Osteoblast (primary cell): ENCODE measurements at places on chromosomes 3 and 15. TPM values are rescaled to one million over a fixed set of nuclear protein-coding genes. Genes with fewer than 3 reads are reported as not detected.

GRCh38 chr3:95356764-95357501 is 1294.1 kb downstream of the NSUN3 start:
- no peak overlapping the region for H3K27ac ChIP-seq
- H3K36me3 ChIP-seq, result no peaks in the 10 kb centered on the region

NR1I2 gene
- total RNA-seq, result 0.36 TPM in 1 of 2 replicates, not detected in the other

DNA sequence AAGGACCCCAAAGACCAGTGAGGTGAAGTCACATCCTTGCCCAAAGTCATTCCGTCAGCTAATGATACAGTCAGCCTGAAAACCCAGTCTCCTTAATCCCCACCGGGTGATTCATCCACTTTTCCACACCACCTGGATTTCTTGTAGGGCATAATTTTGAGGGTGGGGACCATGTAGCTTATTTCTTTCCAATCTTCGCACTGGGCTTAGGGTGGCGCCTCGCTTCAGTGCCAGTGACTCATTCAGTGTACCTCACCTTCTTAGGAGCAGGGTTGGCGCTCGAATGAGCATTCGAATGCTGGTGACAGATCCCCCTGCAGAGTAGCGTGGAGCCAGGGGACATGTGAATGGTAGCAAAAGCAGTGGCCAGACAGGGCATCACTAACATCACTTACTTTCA is 24.0 kb downstream of the BMF start:
- no peak for DNase-seq
- H3K4me1 ChIP-seq, result peaks cover 25% of the 10 kb centered on the region
- H3K27ac ChIP-seq, result no peak overlapping the region
- no peaks in the 10 kb centered on the region for H3K27me3 ChIP-seq
- no peak overlapping the region for H3K4me3 ChIP-seq

GRCh38 chr3:42846685-42847522 is 28.8 kb downstream of the CYP8B1 start:
- H3K27me3 ChIP-seq, result peaks cover 12% of the 10 kb centered on the region
- H3K4me1 ChIP-seq, result no peaks in the 10 kb centered on the region
- no peak for DNase-seq
- no peaks in the 10 kb centered on the region for H3K36me3 ChIP-seq
- no peak overlapping the region for H3K4me3 ChIP-seq

DNA sequence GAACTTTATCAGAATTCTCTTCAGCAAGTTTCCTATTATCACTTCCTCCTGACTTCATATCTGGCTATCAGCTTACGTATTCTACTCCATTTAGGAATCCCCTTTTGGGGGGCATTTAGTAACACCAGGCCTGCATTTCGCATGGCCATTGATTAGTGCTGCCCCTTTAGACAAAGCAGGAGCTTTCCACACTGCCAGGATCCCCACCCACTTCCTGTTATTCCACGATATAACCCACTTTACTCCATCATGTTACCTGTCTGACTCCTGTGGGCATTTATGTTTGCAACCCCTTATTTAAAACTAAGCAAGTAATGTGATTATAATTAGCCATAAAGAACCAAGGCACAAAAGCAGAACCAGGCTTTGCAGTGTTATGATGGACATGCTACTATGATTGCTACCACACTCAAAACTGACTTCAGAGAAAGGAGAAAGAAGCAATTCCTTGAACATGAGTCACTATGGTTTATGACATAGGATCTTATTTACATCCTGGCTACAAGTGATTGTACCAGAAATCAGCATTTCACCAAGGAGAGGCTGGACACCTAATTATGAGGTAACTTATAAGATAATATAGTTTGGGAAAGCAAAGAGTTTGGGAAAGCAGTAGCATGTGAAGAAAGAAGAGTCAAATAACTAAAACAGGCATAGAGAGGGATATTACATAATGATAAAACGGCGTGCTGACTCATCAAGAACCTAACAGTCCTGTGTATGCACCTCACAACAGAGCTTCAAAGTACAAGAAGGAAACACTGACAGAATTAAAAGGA is 96.3 kb downstream of the IGSF11 start:
- no peak overlapping the region for H3K27ac ChIP-seq
- H3K4me1 ChIP-seq, result no peaks in the 10 kb centered on the region
- no peak overlapping the region for H3K4me3 ChIP-seq
- H3K27me3 ChIP-seq, result no peaks in the 10 kb centered on the region

TTLL13 gene
- under 0.01 TPM in 2 replicates for total RNA-seq

GRCh38 chr3:122937745-122938144 is 89.8 kb downstream of the SEMA5B start:
- no peak overlapping the region for H3K27ac ChIP-seq
- no peak overlapping the region for H3K4me3 ChIP-seq
- DNase-seq, result peak; percentile 5
- H3K4me1 ChIP-seq, result no peaks in the 10 kb centered on the region
- H3K27me3 ChIP-seq, result peaks cover 33% of the 10 kb centered on the region

GRCh38 chr3:61914276-61914675 is 352.9 kb downstream of the PTPRG start:
- H3K27me3 ChIP-seq, result no peaks in the 10 kb centered on the region
- no peaks in the 10 kb centered on the region for H3K36me3 ChIP-seq
- H3K4me3 ChIP-seq, result no peak overlapping the region
- DNase-seq, result no peak

SAMD7 gene
- total RNA-seq, result not detected in 2 replicates

DNA sequence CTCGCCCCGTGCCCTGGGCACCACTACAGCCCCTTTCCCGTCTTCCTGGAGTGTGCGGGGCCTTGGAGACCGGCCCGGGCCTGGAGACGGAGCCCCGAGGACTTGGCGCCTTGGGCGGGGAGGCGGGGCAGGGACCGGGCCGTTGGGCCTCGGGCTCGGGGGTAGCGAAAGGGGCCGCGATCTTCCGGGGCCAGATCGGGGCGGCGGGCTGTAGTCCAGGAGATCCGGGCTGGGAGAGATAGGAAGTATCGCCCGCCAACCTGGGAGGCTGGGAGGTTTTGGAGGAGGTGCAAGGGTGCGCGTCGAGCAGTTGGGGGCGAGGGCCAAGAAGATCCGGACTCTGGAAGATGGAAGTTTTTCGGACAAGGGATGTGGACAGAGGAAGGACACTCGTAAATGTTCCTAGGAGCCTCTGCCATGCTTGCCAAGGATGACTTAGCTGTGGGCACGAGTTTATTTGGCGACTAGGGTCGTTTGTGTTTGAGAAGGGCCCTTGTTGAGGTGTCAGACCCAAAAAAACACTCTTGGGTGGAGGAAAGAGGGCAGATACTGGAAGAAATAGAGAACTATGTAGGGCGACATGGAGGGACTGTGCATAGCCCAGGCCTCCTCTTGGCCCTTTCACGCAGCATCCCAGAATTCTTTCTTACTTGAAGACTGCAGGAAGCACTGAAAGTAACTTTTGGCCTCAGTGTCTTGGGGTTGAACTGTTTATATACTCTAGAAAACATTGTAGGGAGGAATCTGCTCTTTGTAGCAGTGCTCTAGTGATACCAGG is 712 bp downstream of the RTF1 start:
- H3K36me3 ChIP-seq, result no peaks in the 10 kb centered on the region
- peaks cover 11% of the 10 kb centered on the region for H3K4me1 ChIP-seq
- peak overlapping the region; percentile 98 for H3K4me3 ChIP-seq
- peak; percentile 92 for DNase-seq
- H3K27me3 ChIP-seq, result no peaks in the 10 kb centered on the region
- peak overlapping the region; percentile 48 for H3K27ac ChIP-seq

IL17RE gene
- 0.29 and 0.72 TPM in 2 replicates for total RNA-seq

DNA sequence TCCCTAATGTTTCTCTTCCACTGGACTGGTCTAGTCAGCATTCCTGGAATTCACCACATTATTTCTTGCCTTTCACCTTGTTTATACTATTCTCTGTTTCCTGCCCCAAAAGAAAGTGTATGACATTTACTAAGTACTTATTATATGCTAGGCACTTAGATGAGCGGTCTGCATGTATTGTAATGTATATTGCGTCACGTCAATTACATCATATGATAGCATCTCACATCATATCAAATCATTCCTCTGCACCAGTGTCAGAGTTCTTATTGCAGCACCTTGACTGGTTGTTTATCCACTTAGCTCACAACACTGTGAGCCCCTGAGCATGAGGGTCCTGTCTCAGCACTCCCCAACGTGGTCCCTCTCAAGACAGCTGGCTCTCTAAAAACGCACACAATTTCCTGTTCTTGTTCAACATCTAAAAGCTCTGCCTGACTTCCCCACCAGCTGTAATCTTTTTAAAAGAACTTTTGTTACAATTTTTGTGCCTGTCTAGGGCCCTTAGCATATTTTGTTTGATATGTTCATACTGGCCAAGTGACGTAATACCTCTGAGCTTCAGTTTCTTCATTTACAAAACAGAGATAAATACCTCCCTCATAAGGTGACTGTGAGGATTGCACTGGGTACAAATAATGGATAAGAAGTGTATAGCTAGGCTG is 58.8 kb downstream of the ARHGAP31 start:
- H3K4me1 ChIP-seq, result peaks cover 27% of the 10 kb centered on the region
- H3K36me3 ChIP-seq, result no peaks in the 10 kb centered on the region
- H3K4me3 ChIP-seq, result no peak overlapping the region
- no peaks in the 10 kb centered on the region for H3K27me3 ChIP-seq
- H3K27ac ChIP-seq, result peak overlapping the region; percentile 73

GRCh38 chr3:49925485-49925884 is 4.1 kb downstream of the MON1A start:
- H3K36me3 ChIP-seq, result no peaks in the 10 kb centered on the region
- H3K27ac ChIP-seq, result no peak overlapping the region
- peaks cover 24% of the 10 kb centered on the region for H3K4me1 ChIP-seq
- DNase-seq, result no peak

- no peak for DNase-seq
- no peak overlapping the region for H3K27ac ChIP-seq
- no peaks in the 10 kb centered on the region for H3K36me3 ChIP-seq
Measured at GRCh38 chr3:179666436-179667035, 13.7 kb downstream of the USP13 start.

WDR76 gene
- 6.5 and 7.6 TPM in 2 replicates for total RNA-seq

C3orf20 gene
- under 0.01 and 0.29 TPM in 2 replicates for total RNA-seq

GRCh38 chr3:124034016-124034843 is 42.3 kb upstream of the ROPN1 start:
- peaks cover 11% of the 10 kb centered on the region for H3K4me1 ChIP-seq
- H3K27me3 ChIP-seq, result peaks cover 77% of the 10 kb centered on the region
- no peaks in the 10 kb centered on the region for H3K36me3 ChIP-seq
- DNase-seq, result peak; percentile 80

TERB2 gene
- total RNA-seq, result not detected in 2 replicates

DNA sequence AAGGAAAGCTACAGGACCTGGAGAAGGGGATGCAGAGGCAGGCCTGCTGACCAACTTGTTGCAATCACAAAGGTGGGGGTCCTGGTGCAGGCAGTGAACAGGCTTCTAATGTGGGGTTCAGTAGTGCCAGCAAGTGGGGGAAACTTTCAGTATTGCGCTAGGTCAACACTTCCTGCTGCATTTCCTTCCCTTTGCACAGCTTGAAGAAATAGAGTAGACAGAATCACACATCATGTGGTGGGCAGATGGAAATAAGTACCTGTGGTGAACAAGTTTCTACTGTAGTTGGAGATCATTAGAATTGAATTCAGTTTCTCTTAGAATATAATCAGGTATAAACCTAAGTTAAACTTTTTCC is 63.4 kb downstream of the RGMA start:
- H3K27ac ChIP-seq, result no peak overlapping the region
- H3K4me1 ChIP-seq, result peaks cover 38% of the 10 kb centered on the region
- peaks cover 77% of the 10 kb centered on the region for H3K36me3 ChIP-seq
- H3K27me3 ChIP-seq, result no peaks in the 10 kb centered on the region
- DNase-seq, result no peak

FMN1 gene
- total RNA-seq, result 9.0 and 11.2 TPM in 2 replicates

GRCh38 chr3:64437131-64437530 is 211.9 kb upstream of the PRICKLE2 start:
- H3K4me3 ChIP-seq, result no peak overlapping the region
- H3K36me3 ChIP-seq, result no peaks in the 10 kb centered on the region

GRCh38 chr15:57070674-57071073 is 152.2 kb downstream of the TCF12 start:
- H3K27me3 ChIP-seq, result no peaks in the 10 kb centered on the region
- H3K4me3 ChIP-seq, result no peak overlapping the region
- DNase-seq, result no peak
- H3K4me1 ChIP-seq, result no peaks in the 10 kb centered on the region
- no peaks in the 10 kb centered on the region for H3K36me3 ChIP-seq

- H3K4me1 ChIP-seq, result no peaks in the 10 kb centered on the region
- no peak overlapping the region for H3K4me3 ChIP-seq
- no peak for DNase-seq
- no peaks in the 10 kb centered on the region for H3K27me3 ChIP-seq
Measured at GRCh38 chr15:48292458-48292857, 38.8 kb upstream of the DUT start.

TGM4 gene
- not detected in 2 replicates for total RNA-seq

INKA1 gene
- 5.8 and 6.5 TPM in 2 replicates for total RNA-seq

- no peak overlapping the region for H3K4me3 ChIP-seq
- H3K27ac ChIP-seq, result peak overlapping the region; percentile 42
- no peaks in the 10 kb centered on the region for H3K27me3 ChIP-seq
- DNase-seq, result peak; percentile 90
Measured at GRCh38 chr3:186417791-186418190, 55.8 kb upstream of the DGKG start.
